Suppressor macrophage (primary cell): ENCODE measurements at places on chromosomes 4 and X.

- DNase-seq = no peak
These were observed 1.7 kb downstream of the GALNT7 start for GRCh38 chr4:173170182-173170778.

- peak; percentile 34 for DNase-seq
These were observed 66.0 kb upstream of the STOX2 start for GRCh38 chr4:183838987-183839712.

DNA sequence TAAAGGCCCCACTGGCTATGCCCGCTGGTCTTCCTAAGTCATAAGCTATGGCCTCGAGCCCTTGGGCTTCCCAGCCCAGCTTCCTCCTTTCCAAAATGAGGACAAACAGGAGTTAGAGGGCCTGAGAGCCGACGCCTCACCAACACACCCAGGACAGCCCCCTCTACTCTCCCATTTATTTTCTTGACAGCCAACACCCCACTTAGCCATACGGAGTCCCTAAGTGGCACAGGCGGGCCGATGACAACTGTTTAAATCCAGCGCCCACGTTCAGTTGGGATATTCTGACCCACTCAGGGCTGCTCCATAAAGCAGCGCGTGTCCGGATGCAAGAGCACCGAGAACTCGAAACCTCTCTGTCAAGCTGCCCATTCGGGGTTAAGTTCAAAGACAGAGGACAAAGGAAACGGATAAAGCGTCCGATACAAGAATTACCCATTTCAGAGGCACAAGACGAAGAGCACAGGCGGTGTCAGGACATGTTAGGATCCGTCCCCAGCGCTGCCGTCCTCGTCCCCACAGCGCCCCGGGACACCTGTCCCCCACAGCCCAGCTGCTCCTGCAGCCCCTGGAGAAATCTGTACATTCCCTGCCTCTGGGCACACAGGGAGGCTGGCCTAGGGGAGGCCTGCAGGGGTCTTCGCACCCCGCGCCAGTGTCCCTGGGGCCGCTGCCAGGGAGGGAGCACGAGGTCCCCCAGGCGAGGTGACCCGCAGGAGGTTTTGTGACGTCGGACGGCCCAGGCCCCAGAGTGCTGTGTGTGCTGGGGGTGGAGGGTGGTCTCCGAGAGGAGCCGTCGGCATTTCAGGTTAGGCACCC lies 1.2 kb downstream of the PRKX start:
- DNase-seq = peak; percentile 59

GRCh38 chr4:7112656-7113055 lies 44.8 kb upstream of the GRPEL1 start:
- no peak for DNase-seq
